HFFc6 (cell line): ENCODE measurements at places on chromosomes 3 and 15.

DNA sequence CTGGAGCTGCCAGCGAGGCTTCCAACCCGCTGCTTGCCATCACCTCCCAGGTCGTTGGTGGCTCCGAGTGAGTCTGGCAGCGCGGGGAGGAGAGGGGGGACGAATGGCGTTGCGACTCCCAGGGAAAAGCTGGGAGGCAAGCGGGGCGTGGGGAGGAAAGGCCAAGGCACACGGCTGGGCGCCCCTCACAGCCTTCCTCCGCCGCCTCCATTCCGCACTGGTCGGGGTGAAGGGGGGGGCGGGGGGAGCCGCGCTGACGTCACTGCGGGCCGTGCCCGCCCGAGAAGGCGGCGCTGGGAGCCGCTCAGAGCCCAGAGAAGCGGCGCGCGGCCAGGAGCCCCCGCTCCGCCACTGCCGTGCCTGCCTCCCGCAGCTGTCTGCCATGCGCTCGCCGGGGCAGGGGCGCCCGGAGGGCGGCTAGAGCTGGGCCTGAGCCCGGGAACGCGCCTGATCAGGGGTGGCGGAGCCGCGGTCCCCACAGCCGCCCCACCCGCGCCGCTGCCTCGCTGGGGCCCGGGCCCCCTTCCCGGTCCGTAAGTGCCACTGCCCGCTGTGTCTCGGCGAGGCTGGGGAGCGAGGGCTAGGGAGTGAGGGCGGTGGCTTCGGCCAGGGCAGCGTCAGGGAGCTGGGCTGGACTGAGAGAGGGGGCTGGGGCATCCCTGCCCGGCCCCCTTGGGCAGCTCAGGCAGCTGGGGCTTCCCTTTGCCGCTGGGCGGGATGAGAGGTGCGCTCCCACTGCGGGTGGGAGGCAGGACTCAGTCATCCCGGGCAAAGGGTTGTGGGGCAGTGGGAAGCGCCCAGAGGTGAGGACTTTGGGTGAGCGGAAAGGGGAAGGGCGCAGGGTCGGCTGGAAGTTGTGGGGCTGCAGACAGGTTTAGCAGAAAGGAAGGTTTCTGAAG lies 27.8 kb upstream of the POLG start:
- no peaks in the 10 kb centered on the region for H3K36me3 ChIP-seq
- DNase-seq: no peak
- peaks cover 79% of the 10 kb centered on the region for H3K27me3 ChIP-seq
- H3K27ac ChIP-seq: no peak overlapping the region

DNA sequence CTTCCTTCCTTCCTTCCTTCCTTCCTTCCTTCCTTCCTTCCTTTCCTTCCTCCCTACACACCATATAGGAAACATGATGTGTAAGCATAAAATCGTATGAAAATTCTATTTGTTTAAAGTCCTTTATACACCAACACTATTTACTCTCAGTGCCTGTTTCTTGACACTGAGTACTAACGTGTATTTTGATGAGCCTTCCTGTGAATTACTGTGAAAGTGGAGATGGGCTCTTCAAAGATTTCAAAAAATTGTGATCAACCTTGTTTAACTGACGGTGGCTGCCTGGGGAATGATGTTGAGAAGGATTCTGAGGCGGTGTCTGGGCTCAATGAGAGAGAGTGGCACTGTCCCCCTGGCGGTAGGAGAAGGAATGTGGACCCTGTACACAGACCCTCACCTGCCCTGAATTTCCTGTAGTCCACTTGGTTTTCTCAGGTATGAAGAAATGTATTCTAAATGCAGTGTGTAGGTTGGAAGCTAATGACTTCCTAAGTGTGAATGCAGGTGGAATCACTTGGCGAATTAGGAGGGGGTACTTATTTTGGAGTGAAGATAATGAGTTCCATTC lies 237.9 kb downstream of the GAP43 start:
- H3K36me3 ChIP-seq: no peaks in the 10 kb centered on the region
- no peaks in the 10 kb centered on the region for H3K4me1 ChIP-seq
- no peak overlapping the region for H3K4me3 ChIP-seq

- H3K27me3 ChIP-seq: no peaks in the 10 kb centered on the region; the same call in 1 of the 2 replicates
- no peak overlapping the region for H3K4me3 ChIP-seq
- no peaks in the 10 kb centered on the region for H3K4me1 ChIP-seq
- H3K27ac ChIP-seq: no peak overlapping the region
- H3K36me3 ChIP-seq: 0 out of 2 replicates have a peak, but pooled peaks cover 4% of the 10 kb centered on the region
Measured at GRCh38 chr3:72768006-72768441, 80.2 kb downstream of the SHQ1 start.

GRCh38 chr3:16301507-16301906 lies 36.5 kb downstream of the OXNAD1 start:
- peaks cover 32% of the 10 kb centered on the region for H3K36me3 ChIP-seq
- H3K27me3 ChIP-seq: no peaks in the 10 kb centered on the region; the same call in 1 of the 2 replicates
- H3K4me3 ChIP-seq: no peak overlapping the region

- no peak overlapping the region for H3K27ac ChIP-seq
- DNase-seq: no peak
- no peak overlapping the region for H3K4me3 ChIP-seq
Measured at GRCh38 chr3:89017531-89017930, 89.9 kb upstream of the EPHA3 start.

GRCh38 chr15:41882689-41883483 lies 11.0 kb downstream of the SPTBN5 start:
- no peaks in the 10 kb centered on the region for H3K4me1 ChIP-seq
- H3K27ac ChIP-seq: no peak overlapping the region

- no peak for DNase-seq
- no peaks in the 10 kb centered on the region for H3K36me3 ChIP-seq
- peaks cover 37% of the 10 kb centered on the region for H3K27me3 ChIP-seq
- H3K4me3 ChIP-seq: no peak overlapping the region
- H3K27ac ChIP-seq: no peak overlapping the region
Measured at GRCh38 chr3:50520849-50521248, 17.4 kb upstream of the CACNA2D2 start.

GRCh38 chr15:59196416-59196815 lies 10.2 kb upstream of the LDHAL6B start:
- H3K27me3 ChIP-seq: peaks cover 3% of the 10 kb centered on the region
- peaks cover 42% of the 10 kb centered on the region for H3K4me1 ChIP-seq
- H3K4me3 ChIP-seq: no peak overlapping the region
- peaks cover 46% of the 10 kb centered on the region for H3K36me3 ChIP-seq

DNA sequence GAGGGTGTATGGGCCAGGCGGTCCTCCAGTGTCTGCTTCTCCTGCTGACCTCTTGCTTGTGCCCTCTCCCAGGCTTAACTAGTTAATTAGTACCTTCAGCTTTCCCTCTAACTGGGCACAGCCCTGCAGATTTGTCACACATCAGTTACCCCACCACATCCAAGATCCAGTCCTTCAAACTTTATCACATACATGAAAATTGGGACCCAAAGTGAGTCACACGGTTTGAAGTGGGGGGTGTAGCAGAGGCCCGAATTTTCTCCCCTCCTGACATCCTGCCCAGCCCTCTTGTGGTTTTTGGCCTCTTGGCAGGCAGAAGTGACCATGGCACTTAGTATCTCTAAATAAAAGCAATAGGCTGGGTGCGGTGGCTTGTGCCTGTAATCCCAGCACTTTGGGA lies 3.9 kb downstream of the MAPKAPK3 start:
- peaks cover 64% of the 10 kb centered on the region for H3K4me1 ChIP-seq
- peak overlapping the region; percentile 47 for H3K27ac ChIP-seq
- H3K4me3 ChIP-seq: no peak overlapping the region

- no peak overlapping the region for H3K4me3 ChIP-seq
- H3K27ac ChIP-seq: no peak overlapping the region
- no peak for DNase-seq
- no peaks in the 10 kb centered on the region for H3K4me1 ChIP-seq
Measured at GRCh38 chr15:59968314-59968713, 35.8 kb upstream of the FOXB1 start.

DNA sequence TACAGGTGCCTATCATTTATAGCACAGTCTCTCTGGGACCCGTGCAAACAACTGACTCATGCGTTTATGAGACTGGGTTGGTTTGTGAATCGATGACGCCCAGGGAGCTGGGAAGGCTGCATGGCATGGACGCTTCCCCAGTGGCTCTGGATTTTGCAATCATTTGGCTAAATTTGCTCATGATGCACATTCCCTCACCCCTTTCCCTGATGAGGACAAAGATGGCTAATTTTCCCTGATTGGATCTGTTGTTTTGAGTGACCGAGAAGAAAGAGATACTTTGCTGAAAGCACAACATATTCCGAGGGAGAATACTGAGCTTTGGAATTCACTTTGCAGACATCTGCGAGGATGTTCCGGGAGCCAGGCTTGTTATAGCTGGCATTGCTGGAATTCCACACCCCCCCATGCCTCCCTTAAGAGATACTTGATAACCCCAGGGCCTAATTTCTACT lies 51.1 kb downstream of the CGNL1 start:
- H3K27ac ChIP-seq: peak overlapping the region; percentile 24; the same call in 1 of the 2 replicates
- H3K4me1 ChIP-seq: peaks cover 23% of the 10 kb centered on the region
- peak overlapping the region; percentile 63 for H3K4me3 ChIP-seq
- DNase-seq: peak; percentile 34

DNA sequence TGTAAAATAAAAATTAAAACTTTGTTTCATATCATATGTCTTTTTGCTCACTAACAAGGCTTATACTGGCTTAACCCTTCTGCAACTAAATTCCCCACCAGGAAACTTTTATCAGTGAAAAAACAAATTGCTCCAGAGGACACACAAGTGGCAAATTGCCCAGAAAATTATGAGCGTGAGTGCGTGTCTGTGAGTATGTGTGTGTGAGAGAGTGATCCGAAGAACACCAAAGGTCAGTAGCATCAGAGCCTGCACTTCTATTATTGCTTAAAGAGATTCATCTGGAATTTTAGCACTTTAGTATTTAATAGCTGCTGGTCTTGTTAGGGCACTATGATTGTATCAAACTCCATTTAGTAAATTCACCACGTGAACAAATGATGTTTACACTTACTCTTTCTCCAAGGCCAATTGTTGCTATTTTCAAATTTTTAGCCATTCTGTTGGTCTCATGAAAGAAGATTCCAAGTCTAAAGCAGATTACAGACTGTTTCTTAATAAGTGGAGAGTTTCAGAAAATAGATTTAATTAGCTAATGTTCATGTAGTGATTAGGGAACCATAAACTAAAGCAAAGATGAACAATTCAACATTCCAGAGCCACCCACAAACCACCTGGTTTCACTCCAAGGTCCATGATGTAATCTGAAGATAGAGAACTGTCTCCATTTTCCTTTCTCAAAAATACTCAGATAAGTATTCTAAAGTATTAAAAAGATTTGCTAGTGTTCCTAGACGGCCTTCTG lies 91.1 kb upstream of the IL12A start:
- H3K4me3 ChIP-seq: no peak overlapping the region
- DNase-seq: peak; percentile 49
- H3K4me1 ChIP-seq: peaks cover 72% of the 10 kb centered on the region
- peak overlapping the region; percentile 70 for H3K27ac ChIP-seq

DNA sequence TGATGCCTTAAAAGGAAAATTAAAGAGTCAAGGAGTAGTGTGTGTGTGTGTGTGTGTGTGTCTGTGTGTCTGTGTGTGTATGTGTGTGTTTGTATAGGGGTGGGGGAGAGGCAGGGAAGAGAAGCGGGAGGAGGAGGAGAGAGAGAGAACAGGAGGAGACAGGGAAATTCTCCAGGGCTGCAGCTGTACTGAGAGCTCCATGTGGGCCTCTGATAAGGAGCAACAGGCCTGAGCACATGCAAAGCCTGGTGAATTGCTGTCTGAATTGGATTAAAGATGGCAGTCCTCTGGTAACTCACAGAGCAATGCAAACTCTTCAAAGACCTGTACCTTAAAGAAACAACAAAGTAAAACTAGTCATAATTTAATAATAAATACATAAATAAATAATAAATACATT lies 70.6 kb downstream of the SEMA6D start:
- H3K4me1 ChIP-seq: no peaks in the 10 kb centered on the region
- no peak overlapping the region for H3K4me3 ChIP-seq
- H3K27ac ChIP-seq: no peak overlapping the region
- no peak for DNase-seq

DNA sequence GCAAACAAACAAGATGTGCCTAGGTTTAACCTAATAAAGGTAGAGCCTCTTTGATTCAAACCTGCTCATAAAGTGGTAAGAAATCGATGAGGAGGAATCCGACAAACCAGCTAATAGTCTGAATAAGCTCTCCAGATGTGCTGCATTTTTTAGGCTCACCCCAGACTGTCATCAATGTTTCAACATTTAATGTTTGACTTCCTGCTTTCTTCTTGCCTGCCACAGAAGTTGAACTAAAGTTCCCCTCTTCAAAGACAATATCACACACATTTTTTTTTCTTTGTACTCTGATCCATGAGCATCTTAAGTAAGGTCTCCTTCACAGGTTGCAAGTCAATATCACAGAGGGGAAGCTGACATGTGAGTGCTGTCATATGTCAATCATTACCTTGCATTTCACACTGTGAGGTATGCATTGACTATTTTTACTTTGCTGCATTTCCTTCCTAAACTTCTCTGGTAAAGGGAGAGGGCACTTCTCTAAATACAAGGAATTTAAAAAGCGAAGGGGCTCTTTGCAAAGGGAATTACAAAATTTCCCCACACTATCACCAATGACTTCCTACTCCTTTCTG lies 172.3 kb upstream of the MCTP2 start:
- H3K27ac ChIP-seq: no peak overlapping the region
- no peak for DNase-seq
- peaks cover 43% of the 10 kb centered on the region for H3K4me1 ChIP-seq
- H3K4me3 ChIP-seq: no peak overlapping the region
- H3K27me3 ChIP-seq: peaks cover 24% of the 10 kb centered on the region

GRCh38 chr3:128807186-128807830 lies 72.1 kb upstream of the ACAD9 start:
- H3K27me3 ChIP-seq: no peaks in the 10 kb centered on the region
- no peak for DNase-seq
- peaks cover 50% of the 10 kb centered on the region for H3K36me3 ChIP-seq
- peaks cover 42% of the 10 kb centered on the region for H3K4me1 ChIP-seq
- H3K4me3 ChIP-seq: no peak overlapping the region

- no peak overlapping the region for H3K4me3 ChIP-seq
- H3K27me3 ChIP-seq: no peaks in the 10 kb centered on the region
- H3K27ac ChIP-seq: no peak overlapping the region
Measured at GRCh38 chr3:43468133-43468532, 153.7 kb downstream of the ANO10 start.

GRCh38 chr3:42099020-42099765 lies 8.0 kb downstream of the TRAK1 start:
- peaks cover 74% of the 10 kb centered on the region for H3K4me1 ChIP-seq
- H3K27me3 ChIP-seq: no peaks in the 10 kb centered on the region; the same call in 1 of the 2 replicates
- no peak for DNase-seq
- peaks cover 12% of the 10 kb centered on the region for H3K36me3 ChIP-seq
- H3K27ac ChIP-seq: peak overlapping the region; percentile 70

DNA sequence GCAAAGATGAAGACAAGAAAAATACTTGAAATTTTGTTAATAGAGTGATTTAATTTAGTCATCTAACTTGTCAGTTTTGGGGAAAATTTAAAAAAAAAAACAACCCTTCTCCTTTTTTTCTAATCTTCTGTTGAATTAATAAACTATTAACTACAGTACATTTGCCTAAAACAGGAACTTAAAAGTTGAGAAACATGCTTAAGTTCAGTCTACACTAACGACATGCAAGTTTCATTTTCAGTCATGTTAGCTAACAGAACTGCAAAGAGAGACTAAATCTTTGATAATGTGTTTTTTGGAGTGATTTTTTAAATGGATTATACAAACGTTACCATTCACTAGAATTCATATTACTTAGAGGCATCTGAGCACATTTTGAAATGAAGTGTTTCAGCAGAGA lies 71.9 kb upstream of the MBNL1 start:
- H3K27me3 ChIP-seq: no peaks in the 10 kb centered on the region
- H3K36me3 ChIP-seq: no peaks in the 10 kb centered on the region
- peak overlapping the region; percentile 68; the same call in 1 of the 2 replicates for H3K4me3 ChIP-seq
- peaks cover 31% of the 10 kb centered on the region for H3K4me1 ChIP-seq
